ENCODE measurements at places on chromosomes 1 and 21.

DNA sequence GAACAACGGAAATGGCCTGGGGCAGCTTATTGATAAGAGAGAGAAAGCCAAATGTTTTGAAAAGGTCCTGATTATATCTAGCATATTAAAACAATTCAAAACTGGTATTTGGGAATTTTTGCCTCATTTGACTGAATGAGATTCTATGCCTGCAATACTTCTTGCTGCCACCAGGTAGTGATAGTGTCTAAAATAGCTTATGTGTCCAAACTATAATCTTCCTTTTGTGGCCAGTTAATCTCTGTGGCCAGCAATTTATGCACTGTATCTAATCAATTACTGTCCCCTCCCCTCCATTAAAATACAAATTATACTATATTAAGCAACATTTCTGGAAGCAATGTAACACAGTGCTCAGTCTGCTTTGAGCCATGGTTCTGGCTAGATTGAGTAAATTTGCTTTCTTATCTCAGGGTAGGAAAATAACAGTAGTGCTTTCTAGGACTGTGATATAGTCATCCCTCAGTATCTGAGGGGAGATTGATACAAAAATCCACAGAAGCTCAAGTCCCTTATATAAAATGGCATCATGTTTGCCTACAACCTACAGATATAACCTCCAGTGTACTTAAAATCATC lies 91.8 kb downstream of the FOXD2 start:
- no peak for DNase-seq

DNA sequence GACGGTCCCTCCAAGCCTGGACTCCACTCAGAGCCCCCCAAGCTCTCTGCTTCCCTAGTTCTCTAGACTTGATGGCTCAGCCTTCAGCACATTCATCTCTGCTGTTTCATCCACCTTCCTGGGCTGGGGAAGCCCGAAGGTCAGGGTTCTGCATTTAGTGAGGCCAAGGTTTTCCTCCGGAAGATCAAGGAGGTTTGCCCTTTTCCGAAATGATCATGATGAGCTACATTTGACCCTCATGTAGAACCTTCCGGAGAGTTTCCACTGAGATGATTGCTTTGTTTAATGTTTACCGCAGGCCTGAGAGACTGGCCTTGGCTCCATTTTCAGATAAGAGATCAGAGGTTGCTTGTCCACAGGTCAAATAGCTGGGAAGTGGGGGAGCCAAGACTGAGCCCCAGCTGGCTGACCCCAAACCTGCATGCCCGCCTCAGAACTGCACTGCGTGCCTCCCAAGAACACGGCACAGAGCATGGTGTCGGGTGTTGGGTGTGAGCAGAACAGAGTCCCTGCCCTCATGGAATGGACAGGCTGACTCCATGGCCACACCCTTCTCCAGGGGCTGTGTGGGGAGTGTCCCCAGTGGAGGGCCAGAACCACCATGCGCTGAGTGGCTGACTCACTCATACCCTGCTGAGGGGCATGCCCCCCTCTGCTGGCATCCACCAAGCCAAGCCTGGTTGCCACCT lies 200.8 kb upstream of the TMEM51 start:
- DNase-seq = no peak

DNA sequence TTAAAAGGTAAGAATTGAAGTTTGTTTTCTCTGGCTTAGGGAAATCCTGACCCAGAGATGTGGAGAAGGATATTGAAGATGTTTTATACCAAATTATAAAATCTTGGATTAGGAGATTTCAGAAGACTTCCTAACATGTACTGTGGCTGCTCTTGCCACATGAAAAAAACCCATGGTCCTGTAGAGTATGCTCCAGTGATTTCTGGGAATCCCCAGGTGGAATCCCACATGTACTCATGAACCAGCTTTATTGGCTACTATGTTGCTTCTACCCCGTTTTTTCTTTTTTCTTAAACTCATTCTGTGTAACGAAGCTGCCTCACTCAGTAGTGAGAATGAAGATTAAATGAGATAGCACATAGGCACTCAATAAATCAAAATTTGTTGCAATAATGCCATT lies 132.7 kb upstream of the SGIP1 start:
- no peak for DNase-seq

GRCh38 chr1:26945728-26946127 lies 14.5 kb downstream of the KDF1 start:
- DNase-seq = no peak

DNA sequence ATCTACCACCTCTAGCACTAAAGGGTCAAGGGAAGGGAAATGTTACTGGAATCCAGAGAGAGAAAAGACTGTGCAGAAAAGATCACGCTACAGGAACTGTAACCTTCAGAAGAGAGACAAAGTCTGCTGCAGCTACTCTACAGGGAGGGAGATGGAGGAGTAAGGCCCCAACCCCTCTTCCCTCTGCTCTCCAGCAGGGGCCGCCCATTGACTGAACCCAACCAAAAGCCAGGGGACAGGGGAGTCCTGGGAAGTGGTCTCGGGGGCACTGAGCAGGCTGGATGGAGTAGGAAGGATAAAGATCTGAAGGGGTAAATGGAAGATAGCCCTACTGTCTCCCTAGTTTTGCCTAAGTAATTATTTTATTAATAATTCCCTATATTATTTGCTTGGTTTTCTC lies 72.8 kb upstream of the NR5A2 start:
- DNase-seq = no peak

GRCh38 chr1:20699558-20699957 lies 18.2 kb downstream of the KIF17 start:
- DNase-seq = no peak

DNA sequence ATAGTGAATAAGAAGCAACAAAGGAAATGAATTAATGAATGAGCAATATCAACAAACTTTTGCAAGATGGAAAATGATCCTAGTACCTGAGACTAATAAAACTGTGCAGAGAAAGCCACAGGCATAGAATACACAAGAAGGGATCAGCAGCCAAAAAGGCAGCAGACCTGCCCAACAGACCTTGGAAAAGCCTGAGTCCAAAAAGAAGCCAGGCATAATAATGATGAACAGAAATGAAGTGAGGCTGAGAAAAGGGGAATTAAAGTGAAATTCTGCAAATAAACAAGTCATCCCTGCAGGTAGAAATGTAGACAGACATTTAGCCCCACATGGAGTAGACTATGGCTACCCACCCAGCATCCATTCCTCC lies 10.3 kb upstream of the PHTF1 start:
- no peak for DNase-seq

DNA sequence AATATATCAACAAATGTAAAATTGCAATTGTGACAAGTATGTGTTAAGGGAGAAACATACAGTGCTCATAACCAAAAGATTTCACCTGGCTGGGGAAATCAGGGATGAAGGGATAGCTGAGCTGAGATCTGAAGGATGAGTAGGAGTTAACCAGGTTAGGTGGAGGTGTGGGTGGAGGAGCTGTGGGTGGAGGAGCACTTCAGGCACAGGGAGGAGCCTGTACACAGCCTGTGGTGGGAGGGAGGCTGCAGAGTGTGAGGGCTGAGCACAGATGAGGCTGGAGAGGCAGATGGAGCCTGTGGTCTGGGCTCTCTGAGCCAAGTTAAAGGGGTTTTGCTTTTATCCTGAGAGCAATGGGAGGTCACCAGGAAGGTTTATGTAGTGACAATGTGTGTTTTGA lies 111.9 kb downstream of the XCL2 start:
- no peak for DNase-seq

- no peak for DNase-seq
Observed at GRCh38 chr1:11339346-11340232, 66.6 kb downstream of the UBIAD1 start.

- no peak for DNase-seq
Observed at GRCh38 chr1:89087241-89087640, 22.2 kb upstream of the GBP1 start.

- no peak for DNase-seq
Observed at GRCh38 chr1:184791550-184791900, 36.9 kb upstream of the EDEM3 start.

DNA sequence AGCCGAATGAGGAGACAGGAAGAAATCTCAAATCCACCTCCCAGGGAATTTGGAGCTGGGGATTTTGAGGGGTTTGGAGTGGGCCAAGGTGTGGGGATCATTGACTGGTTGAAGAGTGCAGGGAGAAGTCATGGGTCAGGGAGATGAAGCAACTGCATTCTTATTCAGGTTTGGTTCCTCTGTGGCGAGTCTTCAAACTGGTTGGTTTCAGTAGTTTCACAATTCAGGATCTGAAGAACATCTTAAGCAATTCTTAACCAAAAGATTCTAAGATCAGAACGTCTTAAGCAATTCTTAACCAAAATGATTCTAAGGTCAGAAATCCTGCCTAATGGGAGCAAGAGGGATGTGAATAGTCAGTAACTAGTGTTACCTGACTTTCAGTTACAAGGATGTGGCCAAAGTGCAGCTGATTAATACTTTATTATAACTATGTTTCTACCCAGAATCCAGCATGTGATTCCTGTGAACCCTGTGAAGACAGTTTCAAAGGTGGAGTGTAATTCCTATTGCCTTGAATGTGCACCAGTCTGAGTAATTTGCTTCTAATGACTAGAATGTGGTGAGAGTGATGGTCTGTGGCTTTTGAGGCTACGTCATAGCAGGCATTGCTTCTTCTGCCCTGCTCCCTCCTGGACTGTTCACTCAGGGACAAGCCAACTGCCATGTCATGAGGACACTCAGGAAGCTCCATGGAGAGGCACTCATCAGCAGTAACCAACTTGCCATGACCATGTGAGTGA lies 61.2 kb downstream of the OLFML3 start:
- no peak for DNase-seq

GRCh38 chr1:39187275-39188046 lies 17.0 kb upstream of the MACF1 start:
- DNase-seq = no peak

GRCh38 chr1:222654849-222655248 lies 37.0 kb downstream of the MIA3 start:
- DNase-seq = no peak

GRCh38 chr1:3795453-3796214 lies 664 bp downstream of the LRRC47 start:
- no peak for DNase-seq

- no peak for DNase-seq
Observed at GRCh38 chr1:7117399-7118281, 332.4 kb downstream of the CAMTA1 start.

GRCh38 chr1:26677306-26678115 lies 18.3 kb upstream of the ARID1A start:
- DNase-seq = peak; percentile 7

GRCh38 chr1:116605315-116605714 lies 34.5 kb upstream of the CD58 start:
- DNase-seq = no peak

GRCh38 chr1:246427611-246428010 lies 79.5 kb downstream of the SMYD3 start:
- no peak for DNase-seq

- DNase-seq = no peak
Observed at GRCh38 chr1:151472856-151473731, 13.8 kb upstream of the POGZ start.

DNA sequence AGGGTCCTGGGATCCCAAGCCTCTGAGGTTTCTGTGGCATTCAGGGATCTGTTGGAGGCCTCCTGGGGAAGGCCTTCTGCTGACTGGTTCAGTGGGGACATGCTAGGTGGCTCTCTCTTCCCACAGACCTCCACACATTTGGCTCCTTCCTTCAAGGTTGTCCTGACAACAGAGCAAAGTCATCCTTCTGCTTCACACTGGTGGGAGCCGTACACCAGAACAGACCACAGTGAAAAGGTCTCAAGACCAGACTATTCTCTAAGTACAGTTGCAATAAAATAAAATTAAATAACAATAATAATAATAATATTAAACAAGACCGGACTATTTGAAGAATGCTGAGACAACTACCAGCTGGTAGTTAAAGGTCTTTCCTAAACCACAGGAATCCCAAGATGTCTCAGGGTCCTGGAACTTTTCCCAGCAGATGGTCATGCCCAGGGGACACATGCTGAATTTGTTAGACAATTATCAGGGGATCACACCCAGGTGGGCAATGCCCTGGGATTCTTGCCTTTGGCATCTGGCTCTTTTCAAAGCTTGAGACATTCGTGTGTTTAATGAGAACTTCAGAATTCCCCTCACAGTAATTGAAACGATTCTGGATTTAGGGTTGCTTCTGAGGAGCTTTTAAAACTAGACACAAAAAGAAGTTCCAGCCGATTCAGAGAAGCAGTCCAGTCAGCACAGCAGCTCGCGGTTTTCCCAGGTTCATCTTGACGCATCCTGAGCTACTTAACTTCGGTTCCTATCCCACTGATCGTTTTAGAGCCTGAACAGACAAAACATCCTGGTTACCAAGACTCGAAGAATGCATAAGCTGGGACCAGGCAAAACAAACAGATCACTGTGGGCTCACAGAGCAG lies 22.9 kb downstream of the HTR1D start:
- DNase-seq = no peak

DNA sequence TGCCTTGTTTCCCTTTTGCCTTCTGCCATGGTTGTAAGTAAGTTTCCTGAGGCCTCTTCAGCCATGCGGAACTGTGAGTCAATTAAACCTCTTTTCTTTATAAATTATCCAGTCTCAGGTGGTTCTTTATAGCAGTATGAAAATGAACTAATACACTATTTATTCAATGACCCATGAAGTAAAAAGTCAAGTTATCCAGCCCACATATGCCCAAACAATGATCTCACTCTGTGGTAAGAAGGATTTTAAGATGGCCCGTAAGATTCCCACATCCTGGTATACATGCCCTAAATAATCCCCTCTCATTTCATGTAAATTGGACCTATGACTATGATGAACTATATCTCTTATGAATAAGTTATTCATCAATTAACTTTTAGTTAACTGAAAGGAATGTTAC lies 1008.3 kb upstream of the B3GALT2 start:
- DNase-seq = no peak

DNA sequence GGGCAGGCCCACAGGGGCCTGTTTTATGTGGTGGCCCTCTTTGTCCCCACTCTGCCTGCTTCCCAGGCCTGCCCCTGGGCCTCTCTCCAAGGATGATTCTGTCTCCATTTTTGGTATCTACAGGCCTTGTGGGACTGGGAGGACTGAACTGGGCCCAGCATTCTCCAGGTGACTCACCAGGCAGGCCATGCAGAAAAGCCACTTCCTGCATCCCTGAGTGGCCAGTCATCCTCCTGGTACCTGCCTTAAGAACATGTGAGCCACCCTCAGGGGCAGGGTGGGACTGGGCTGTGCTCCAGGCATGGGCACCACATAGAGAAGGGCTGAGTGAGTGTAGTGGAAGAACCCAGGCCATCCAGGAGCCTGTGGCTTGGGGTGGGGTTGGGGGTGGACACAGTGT lies 20.0 kb upstream of the BCAR3 start:
- no peak for DNase-seq

GRCh38 chr1:209839875-209840546 lies 12.2 kb downstream of the UTP25 start:
- DNase-seq = no peak

DNA sequence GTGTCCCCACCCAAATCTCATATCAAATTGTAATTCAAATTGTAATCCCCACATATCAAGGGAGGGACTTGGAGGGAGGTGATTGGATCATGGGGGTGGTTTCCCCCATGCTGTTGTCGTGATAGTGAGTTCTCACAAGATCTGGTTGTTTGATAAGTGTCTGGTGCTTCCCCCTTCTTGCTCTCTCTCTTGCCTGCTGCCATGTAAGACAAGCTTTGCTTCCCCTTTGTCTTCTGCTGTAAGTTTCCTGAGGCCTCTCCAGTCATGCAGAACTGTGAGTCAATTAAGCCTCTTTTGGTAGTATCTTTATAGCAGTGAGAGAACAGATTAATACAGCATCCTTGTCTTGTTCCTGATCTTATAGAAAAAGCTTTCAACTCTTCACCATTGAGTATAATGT lies 6.5 kb upstream of the LRRC39 start:
- no peak for DNase-seq
